ENCODE measurements at places on chromosomes 1 and 21. TPM values are rescaled to one million over a fixed set of nuclear protein-coding genes. Genes with fewer than 3 reads are reported as not detected.

GRCh38 chr1:114099268-114099667 lies 54.4 kb downstream of the SYT6 start:
- no peak for DNase-seq

GRCh38 chr1:238346340-238346739 lies 455.6 kb upstream of the ZP4 start:
- DNase-seq, result no peak

- DNase-seq, result no peak
Measured at GRCh38 chr1:222346955-222347354, 200.9 kb downstream of the HHIPL2 start.

The KRTAP10-6 gene
- not detected for total RNA-seq

The KPRP gene
- not detected for total RNA-seq

- DNase-seq, result no peak
Measured at GRCh38 chr1:168613038-168613451, 36.6 kb downstream of the XCL1 start.

GRCh38 chr1:109932679-109933078 lies 22.0 kb downstream of the CSF1 start:
- DNase-seq, result no peak

The ERICH3 gene
- total RNA-seq, result not detected

DNA sequence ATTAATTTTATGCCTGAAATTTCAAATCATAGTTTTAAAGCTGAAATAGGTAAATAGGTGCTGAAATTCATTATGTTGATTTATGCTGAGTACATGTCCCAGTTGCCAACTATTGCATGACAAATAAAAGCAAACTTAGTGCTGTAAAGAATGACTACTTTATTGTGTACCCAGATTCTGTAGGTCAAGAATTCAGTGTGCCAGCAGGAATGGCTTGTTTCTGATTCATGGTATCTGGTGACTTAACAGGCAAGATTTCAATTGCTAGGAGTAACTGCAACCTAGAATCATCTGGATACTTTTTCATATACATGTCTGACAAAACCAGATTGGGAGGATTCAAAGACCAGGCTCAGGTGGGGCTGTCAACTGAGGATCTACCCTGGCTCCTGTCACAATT lies 678.4 kb upstream of the ADAMTS5 start:
- no peak for DNase-seq

The FCGR1A gene
- not detected for total RNA-seq

The FNDC10 gene
- total RNA-seq, result 7.1 TPM

DNA sequence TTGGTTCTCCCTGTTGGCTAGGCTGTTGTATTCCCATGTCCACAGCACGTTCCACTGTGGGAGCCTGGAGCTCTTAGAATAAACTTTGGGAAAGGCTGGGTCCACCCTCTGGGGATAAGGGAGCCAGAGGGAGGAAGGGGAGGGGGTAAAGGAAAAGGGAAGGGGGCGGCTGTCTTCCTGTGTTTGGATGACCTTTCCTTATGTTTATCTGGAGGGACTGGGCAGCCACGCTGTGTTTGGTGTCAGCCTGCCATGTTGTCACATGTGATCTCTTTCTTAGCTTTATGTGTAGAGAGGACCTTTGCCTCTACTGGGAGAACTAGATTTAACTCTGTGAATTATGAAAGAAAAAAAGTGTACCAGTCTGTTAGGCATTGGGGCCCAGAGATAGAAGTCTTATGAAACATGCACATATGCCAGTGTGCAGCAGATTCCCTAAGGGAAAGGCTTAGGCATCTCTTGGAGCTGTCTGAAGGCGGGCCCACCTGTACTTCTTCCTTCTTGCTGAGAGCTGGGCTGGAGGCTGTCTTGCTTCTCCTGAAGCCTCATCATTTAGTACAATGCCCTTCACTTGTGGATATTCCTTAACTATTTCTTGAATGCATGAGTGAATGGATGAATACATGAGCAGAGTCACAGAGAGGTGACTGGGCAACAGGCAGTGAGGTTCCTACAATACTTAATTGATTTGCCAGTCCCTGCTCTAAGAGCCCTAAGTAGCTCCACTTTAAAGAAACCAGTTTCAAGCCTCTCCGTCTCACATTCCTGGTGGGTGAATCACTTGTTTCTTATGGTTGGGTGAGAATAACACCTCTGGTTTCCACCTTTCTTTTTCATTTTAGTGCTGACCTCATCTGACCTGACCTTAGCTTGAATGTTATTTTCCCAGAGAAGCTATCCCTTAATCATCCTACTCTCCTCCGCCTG lies 62.5 kb upstream of the ARHGAP29 start:
- peak; percentile 14 for DNase-seq

- peak; percentile 20 for DNase-seq
Measured at GRCh38 chr1:28412731-28413130, 43.2 kb downstream of the PHACTR4 start.

The C1orf141 gene
- not detected for total RNA-seq

GRCh38 chr1:106978477-106979322 lies 77.8 kb upstream of the PRMT6 start:
- no peak for DNase-seq

GRCh38 chr1:15931884-15932283 lies 44.0 kb downstream of the ZBTB17 start:
- no peak for DNase-seq

- DNase-seq, result no peak
Measured at GRCh38 chr1:6299557-6300165, 38.8 kb upstream of the GPR153 start.

GRCh38 chr1:193355178-193355577 lies 168.8 kb upstream of the B3GALT2 start:
- DNase-seq, result no peak

GRCh38 chr1:82048596-82048995 lies 247.9 kb downstream of the ADGRL2 start:
- no peak for DNase-seq
